ENCODE measurements at places on chromosomes 3 and 15.

- no peak for DNase-seq
Observed at GRCh38 chr3:63969876-63970275, 53.4 kb downstream of the PSMD6 start.

DNA sequence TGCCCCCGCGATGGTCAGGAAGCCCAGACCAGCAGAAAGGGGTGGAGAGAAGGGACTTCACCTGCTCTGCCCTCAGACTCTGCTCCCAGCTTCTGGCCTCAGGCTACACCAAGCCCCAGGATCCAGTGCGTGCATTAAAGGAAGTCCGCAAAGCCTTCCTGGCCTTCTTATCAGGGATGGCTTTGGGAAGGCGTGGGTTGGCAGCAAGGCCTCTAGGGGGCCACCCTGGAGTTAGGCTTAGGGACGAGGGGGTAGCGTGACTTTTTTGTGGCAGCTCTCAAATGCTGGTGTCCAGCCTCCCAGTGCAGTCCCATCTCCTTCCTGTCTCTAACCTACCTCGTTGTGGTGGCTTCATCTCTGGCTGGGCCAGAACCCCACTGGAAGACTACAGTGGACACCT, 18.9 kb upstream of the RPL29 start:
- DNase-seq = no peak

- no peak for DNase-seq
Observed at GRCh38 chr3:23667536-23668429, 138.0 kb upstream of the UBE2E1 start.

GRCh38 chr3:39278616-39278935, 1.3 kb downstream of the CX3CR1 start:
- no peak for DNase-seq

DNA sequence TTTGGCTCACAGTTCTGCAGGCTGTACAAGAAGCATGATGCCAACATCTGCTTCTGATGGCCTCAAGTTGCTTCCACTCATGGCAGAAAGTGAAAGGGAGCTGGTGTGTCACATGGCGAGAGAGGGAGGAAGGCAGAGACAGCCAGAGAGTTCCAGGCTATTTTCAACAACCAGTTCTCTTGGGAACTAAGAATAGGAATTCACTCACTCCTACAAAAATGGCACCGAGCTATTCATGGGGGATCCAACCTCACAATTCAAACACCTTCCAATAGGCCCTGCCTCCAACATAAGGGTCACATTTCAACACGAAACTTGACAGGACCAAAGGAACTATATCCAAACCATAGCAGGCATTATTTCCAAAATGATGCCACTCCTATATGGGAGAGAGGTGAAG, 299.5 kb upstream of the TGFBR2 start:
- DNase-seq = no peak

- no peak for DNase-seq
Observed at GRCh38 chr3:87836026-87836425, 222.8 kb downstream of the CGGBP1 start.
